ENCODE measurements at places on chromosomes 1 and 21.
A peak's percentile ranks its signal among the peaks of the same experiment; 100 is the strongest.

GRCh38 chr1:24713176-24713575 is 32.1 kb upstream of the CLIC4 start:
- no peak for DNase-seq

DNA sequence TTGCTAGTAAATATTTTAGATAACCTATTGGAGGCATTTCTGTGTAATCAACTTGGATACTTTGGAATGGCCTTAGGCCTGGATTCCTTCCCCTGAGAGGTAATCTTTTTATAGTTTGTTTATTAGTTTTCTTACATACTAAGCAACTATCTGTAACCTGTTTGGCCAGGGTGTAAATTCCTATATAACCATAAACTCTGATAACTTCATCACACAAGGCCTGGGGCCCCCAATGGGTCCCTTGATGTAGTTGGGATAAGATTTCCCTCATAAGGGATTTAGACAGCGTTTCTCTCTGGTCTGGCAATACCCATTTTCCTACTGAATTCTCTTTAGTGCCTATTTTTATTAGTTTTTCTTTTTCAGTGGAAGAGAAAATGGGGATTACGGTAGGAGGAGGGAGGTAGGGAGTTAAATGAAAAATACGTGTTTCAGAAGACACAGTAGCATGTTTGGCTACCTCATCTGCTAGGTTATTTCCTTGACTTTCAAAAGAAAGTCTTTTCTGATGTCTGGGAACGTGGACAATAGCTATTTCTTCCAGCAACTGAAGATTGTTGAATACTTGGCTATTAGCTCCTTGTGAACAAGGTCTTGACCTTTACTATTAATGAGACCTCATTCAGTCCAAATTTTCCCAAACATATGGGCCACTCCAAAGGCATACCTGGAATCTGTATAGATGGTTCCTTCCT is 7.4 kb upstream of the AADACL3 start:
- no peak for DNase-seq

GRCh38 chr1:7810395-7810794 is 26.3 kb downstream of the PER3 start:
- peak; percentile 57 for DNase-seq

- DNase-seq, result no peak
These were observed 150.3 kb upstream of the IRF2BP2 start for GRCh38 chr1:234760303-234760723.

GRCh38 chr1:227762231-227762911 is 27.1 kb downstream of the SNAP47 start:
- DNase-seq, result peak; percentile 89
